ENCODE measurements at places on chromosomes 12 and 14.

DNA sequence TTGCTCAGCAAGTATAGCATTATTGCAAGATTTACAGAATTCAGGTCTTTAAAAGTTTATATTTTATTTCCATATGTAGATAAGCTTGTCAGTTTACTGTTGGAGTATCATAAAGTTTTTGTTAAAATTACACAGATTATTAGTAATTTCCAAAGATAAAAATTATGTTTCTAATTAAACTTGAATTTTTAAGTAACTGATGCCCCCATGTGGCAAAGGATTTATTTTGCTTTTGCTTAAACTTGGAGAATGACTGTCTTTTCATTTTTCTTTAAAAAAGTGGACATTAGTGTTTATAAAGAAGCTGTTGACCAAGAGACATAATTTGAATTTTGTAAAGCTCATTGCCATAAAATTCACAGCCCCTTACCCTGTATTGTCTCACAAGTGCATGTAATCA lies 45.8 kb downstream of the ETNK1 start:
- DNase-seq, result no peak

- no peak for DNase-seq
Observed at GRCh38 chr12:93860668-93861373, 183.6 kb downstream of the CRADD start.

DNA sequence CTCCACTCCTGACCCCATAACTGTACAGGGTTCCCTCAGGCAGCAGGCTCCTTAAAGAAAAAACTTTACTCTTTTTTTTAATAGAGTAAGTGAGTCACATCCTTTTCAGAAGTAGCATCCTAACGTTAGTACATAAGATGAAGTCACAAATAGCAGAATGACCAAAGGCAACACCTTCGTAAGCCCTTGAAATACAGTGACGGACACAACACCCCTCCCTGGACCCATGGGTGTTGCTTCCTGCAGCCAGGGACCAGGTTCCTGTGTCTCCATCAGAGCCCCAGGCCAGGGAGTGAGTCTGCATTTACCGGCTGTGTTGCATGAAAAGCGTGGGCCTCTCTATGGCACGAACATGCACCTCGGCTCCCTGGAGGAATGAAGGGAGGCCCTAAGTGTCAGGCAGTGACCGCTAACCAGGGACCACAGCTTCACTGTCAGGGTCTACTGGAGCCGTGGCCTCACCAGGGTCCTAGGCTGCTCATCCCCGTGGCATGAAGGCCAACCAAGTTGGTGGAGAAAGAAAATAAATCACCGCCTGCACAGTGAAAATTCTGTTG lies 340.0 kb upstream of the SFSWAP start:
- no peak for DNase-seq

- DNase-seq, result no peak
Observed at GRCh38 chr12:47067771-47068431, 11.5 kb upstream of the PCED1B start.

GRCh38 chr14:68785534-68786490 lies 7.1 kb downstream of the ZFP36L1 start:
- DNase-seq, result no peak

DNA sequence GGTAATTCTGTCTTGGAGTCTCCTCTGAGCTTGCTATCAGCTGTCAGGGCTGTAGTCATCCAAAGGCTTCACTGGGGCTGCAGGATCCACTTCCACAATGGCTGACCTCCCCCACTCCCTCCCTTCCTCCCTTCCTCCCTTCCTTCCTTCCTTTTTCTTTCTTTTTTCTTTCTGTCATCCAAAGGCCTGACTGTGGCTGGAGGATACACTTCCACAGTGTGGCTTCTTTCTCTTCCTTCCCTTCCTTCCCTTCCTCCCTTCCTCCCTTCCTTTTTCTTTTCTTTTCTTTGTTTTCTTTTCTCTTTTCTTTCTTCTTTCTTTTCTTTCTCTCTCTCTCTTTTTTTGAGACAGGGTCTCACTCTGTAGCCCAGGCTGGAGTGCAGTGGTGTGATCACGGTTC lies 30.6 kb downstream of the ARF6 start:
- no peak for DNase-seq

DNA sequence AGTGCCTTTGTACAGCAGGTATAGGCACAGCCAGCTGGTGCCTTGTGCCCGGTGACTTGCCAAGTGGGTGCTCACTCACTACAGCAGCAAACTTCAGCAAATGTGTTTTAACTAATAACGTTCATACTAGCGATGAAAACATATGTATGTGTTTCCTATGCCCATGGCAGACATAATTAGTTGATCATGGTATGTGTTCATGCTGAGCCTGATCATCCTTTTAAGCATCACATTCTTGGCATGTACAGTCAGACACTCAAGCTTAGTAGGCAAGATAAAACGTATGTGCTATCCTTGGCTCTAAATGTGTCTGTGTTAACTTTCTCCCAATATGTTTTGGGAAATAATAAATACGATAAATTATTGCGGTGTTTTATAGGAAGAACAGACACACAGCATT lies 55.6 kb downstream of the RASSF8 start:
- no peak for DNase-seq

- DNase-seq, result no peak
Observed at GRCh38 chr14:101584055-101584859, 23.0 kb downstream of the DIO3 start.

DNA sequence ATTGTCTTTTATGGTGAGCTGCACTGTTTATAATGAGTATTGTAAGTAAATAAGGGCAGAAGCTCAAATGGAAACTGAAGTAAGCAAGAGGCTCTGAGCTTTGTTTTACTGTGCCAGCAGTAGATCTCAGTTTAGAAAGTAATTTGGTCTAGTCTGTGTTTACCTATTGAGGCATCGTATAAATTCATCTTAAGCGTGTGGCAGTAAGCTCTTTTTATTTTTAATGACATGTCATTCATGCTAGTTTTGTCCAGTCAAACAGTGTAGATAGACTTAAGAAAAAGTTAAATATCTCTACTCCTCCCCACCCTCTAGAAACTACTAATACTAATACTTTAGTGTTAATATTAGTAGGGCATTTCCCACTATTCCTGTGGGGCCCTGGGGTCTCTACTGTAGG lies 2.0 kb downstream of the ANO6 start:
- no peak for DNase-seq

GRCh38 chr14:104562606-104563005 lies 17.0 kb upstream of the C14orf180 start:
- no peak for DNase-seq

- DNase-seq, result no peak
Observed at GRCh38 chr12:91224401-91224800, 41.8 kb upstream of the DCN start.

DNA sequence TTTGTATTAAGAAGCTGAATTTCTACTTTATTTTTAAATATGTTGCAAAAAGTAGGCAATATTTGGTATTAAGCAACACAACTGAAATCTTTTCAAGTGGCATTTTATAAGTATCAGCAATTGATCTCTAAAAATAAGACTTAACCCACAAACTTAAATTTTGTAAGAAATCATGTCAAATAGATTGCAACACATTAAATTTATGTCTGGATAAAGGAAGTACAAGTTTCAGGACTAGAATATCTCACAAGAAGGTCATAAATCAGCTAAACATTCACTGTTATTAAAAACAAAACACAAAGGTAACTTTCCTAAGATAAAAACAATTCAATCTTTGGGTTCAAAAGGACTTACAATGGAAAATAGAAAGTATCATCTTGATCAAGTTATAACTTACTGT lies 32.8 kb downstream of the CPNE8 start:
- DNase-seq, result no peak

DNA sequence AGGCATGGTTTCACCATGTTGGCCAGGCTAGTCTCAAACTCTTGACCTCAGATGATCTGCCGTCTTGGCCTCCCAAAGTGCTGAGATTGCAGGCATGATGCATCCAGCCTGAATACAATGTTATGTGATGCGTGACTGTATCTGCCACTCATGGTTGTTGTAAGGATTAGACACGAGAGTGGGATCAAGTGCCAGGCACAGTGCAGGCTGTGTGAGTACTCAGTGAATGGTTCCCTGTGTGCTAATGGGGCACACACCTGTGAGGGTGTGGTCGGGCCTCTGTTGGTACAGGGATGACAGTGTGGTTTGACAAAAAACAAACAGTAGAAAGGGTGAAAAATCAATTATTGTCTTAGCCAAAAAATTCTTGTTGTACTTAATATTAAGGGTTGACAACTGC lies 61.8 kb downstream of the TECPR2 start:
- DNase-seq, result no peak

DNA sequence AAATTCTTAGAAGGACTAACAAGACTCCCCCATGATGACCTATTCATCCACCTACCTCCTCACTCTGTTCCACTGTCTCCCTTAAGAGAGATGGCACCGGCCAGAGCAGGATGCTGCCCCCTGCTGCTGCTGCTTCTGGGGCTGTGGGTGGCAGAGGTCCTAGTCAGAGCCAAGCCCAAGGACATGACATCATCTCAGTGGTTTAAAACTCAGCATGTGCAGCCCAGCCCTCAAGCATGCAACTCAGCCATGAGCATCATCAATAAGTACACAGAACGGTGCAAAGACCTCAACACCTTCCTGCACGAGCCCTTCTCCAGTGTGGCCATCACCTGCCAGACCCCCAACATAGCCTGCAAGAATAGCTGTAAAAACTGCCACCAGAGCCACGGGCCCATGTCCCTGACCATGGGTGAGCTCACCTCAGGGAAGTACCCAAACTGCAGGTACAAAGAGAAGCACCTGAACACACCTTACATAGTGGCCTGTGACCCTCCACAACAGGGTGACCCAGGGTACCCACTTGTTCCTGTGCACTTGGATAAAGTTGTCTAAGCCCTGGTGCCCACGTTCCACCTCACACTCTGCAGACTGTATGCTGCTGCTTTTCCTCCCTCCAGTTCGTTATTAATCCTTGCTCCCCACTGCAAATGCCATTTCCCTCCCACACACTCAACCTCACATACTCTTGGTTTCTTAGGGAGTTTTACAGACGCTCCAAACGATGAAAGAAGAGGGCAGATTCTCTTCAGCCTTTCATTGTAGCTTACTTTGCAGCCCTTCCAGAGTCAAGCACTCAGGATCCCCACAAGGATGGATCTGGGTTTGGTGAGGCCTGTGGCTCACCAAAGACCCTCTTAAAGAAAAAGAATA lies at the start of gene RNASE8:
Gene RNASE8 (plus strand): TSS at position 20 of the 873 bp plus-strand sequence. CDS start 71 bp downstream, at position 91.
- DNase-seq, result no peak

DNA sequence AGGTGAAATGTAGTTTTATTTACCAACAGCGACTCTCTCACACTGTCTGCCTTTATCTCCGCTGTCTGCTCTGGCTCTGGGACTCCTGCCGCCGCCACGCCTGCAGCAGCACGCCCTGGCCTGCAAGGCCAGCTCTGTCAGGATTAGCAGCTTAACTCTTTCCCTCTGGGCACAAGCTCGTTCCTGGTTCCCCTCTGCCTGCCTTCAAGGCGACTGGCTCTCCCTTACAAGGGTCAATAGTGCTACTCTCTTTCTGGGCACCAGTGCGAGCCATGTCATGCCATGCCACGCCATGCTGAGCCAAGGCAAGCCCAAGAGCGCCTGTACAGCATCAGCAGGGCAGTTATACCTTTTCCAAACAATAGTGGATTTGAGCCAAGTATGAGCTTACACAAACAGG lies 3.6 kb upstream of the CLEC2B start:
- no peak for DNase-seq

DNA sequence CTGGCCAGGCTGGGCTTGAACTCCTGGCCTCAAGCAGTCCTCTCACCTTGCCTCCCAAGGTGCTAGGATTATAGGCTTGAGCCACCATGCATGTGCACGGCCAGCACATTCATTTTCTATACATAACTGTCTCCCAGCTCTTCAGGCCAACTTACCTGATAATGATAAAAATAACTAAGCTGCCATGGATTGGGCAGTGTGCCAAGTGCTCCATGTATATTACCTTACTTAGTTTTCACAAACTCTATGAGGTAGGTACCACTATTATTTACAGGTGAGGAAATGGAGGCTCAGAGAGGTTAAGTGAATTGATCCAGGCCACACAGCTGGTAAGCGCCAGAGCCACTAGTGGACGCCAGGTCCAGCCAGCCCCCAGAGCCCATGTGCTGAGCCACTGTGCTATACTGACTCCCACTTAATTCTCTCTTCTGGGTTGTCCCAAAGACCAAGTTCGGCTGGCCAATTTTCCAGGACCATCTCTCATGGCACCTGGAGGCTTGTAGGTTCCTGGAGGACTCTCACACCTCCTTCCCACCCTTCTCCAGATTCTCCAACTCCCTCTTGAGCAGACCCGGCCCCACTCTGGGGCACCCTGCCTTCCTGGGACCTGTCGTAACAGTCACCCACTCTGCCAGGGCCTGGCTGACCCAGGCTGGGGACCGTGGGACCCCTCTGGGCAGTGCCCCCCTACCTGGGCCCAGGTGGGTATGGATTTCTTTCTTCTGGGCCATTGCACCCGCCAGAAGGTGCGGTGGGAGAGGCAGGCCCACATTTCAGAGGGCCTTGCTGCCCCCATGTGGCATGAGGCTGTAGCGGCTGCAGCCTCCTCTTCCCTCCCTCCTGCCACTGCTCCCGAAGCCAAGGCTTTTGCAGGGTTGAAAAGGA lies 30.2 kb upstream of the CIPC start:
- DNase-seq, result no peak

DNA sequence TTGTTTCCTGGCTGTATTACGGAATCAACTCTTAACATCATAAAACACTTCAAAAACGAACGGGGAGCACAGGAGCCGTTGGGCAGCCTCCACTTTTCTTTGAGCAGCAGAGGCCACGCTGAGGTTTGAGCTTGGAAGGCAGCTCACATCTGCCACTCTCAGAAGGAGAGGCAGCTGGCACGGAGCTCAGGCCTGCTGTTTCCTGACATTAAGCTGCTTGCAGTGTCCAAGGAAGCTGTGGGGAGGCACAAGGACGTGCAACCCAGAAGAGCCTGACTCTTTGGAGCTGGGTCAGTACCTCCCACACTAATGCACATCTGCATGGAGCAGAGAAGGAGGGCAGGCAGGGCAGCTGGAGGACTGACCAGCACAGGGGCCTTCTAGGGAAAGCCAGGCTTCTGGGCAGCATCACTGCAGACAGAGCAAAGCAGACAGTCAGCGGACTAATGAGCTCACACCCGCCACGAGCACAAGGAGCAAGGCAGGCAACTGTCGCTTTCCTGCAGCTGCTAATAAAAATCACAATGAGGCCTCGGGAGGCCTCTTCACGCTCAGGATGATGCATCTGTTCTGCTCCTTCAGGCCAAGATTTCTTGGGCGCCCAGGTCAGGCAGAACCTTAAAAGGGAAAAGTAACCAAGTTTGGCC lies 211.1 kb downstream of the GLT1D1 start:
- no peak for DNase-seq

DNA sequence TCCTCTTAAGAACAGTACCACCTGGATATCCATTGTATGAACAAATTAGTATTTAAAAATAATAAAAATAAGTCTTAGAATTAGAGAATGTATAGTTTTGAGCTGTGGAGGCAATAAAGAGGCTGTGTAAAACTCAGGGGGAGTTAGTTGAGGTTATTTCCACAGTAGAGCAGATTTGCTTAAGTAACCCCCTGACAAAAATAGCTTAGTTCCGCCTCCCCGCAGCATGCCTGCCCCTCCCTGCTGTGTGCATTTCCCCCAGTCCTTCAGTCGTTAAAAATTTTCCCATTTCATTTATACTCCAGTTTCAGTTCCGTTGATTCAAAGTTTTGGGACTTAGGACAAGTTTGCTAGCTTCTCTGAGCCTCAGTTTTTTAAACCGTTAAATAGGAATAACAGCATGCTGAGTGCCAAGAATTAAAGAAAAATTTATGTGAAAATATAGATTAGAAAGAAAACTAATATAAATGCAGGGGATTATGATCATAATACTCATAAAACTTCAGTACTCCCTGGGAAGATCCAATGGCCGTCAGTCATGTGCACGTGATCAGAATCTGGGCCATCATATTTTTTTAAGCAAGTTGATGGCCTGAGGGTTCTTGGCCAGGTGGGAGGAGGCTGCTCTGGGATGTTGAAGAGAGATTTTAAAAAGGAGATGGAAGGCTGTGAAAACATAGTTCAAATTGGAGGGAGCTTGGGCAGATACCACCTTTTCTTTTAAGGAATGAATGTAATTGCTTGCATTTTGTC lies 14.5 kb upstream of the SLC38A2 start:
- no peak for DNase-seq

Data from activated CD8-positive, alpha-beta memory T cell treated with anti-CD3 and anti-CD28 coated beads for 48 hours (primary cell).